Mesothelial cell of epicardium (in vitro differentiated cells): ENCODE measurements at places on chromosomes 3 and 15. TPM values are rescaled to one million over a fixed set of nuclear protein-coding genes. Genes with fewer than 3 reads are reported as not detected.

Gene CCK
- not detected in 3 replicates for total RNA-seq

- no peaks in the 10 kb centered on the region for H3K36me3 ChIP-seq
- DNase-seq, result no peak
- no peaks in the 10 kb centered on the region for H3K4me1 ChIP-seq
- H3K4me3 ChIP-seq, result no peak overlapping the region
Measured at GRCh38 chr3:82384181-82384580, 622.7 kb upstream of the GBE1 start.

GRCh38 chr3:194246709-194247349, 104.3 kb downstream of the CPN2 start:
- H3K4me3 ChIP-seq, result no peak overlapping the region
- DNase-seq, result no peak
- H3K4me1 ChIP-seq, result peaks cover 43% of the 10 kb centered on the region
- H3K27ac ChIP-seq, result peak overlapping the region; percentile 47
- H3K36me3 ChIP-seq, result no peaks in the 10 kb centered on the region
- no peaks in the 10 kb centered on the region for H3K27me3 ChIP-seq

DNA sequence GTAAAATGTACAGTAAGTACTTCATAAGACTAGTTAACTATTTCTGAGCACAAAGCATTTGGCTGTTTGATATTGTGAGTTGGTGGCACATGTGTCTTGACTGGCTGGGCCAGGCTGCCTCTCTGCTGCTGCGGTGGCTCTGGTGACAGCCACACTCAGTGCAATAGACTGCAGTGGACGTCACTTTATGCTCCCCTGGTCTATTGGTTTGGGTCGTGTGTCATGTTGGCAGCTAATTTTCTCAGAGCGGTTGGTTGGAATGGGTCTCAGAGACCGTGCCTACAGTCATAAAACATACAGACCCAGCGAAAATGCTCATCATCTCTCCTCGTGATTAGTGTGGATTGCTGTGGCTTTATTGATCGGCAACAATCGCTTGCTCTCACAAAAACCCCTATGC, 71.3 kb downstream of the SV2B start:
- DNase-seq, result no peak
- H3K4me3 ChIP-seq, result no peak overlapping the region
- H3K27me3 ChIP-seq, result peaks cover 19% of the 10 kb centered on the region
- H3K36me3 ChIP-seq, result no peaks in the 10 kb centered on the region

DNA sequence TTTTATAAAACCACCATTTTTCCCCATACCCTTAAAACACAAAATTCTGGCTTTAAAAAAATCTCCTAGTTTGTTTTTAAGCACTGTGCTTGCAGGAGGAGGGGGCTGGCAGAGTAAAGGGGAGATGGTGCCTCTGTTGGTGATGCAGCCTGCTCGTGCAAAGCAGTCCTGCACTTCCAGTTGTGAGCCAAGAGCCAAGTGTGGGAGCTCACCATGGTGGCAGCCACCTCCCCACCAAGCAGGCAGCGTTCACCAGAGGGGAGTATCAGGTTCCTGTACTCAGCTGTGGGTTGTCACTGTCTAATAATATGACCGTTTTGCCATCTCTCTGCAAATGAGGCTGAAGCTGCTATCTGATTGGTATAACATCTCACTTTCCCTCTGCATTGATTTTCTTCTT, 164.8 kb downstream of the SYNPR start:
- no peak overlapping the region for H3K27ac ChIP-seq
- H3K36me3 ChIP-seq, result no peaks in the 10 kb centered on the region
- peaks cover 56% of the 10 kb centered on the region for H3K27me3 ChIP-seq
- H3K4me3 ChIP-seq, result no peak overlapping the region
- H3K4me1 ChIP-seq, result no peaks in the 10 kb centered on the region

- no peaks in the 10 kb centered on the region for H3K27me3 ChIP-seq
- H3K4me3 ChIP-seq, result peak overlapping the region; percentile 38
- DNase-seq, result no peak
- H3K36me3 ChIP-seq, result peaks cover 13% of the 10 kb centered on the region
- peaks cover 12% of the 10 kb centered on the region for H3K4me1 ChIP-seq
Measured at GRCh38 chr15:90231028-90232017, 2.4 kb downstream of the CIB1 start.

- no peak overlapping the region for H3K4me3 ChIP-seq
- DNase-seq, result no peak
- H3K4me1 ChIP-seq, result peaks cover 10% of the 10 kb centered on the region
- no peak overlapping the region for H3K27ac ChIP-seq
- peaks cover 6% of the 10 kb centered on the region for H3K27me3 ChIP-seq
- H3K36me3 ChIP-seq, result no peaks in the 10 kb centered on the region
Measured at GRCh38 chr3:150843241-150843640, 62.0 kb downstream of the MINDY4B start.

DNA sequence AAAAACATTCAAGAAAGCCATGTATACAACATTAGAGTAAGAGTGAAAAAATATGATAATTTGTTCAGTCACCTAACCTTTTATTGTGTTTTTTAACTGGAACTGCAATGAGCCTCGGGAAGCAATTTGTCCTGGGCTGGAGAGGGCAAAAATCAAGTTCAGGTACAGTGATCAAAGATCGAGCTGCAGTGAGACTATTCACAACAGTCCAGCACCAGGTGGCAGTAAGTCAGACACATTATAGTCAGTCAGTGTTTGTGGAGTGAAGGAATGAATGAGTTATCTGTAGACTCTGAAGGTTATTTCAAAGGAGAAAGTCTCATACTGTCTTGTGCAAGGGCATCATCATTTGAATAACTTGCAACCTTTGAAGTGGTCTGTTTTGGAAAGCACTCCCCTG, 116.6 kb downstream of the CHDH start:
- H3K36me3 ChIP-seq, result no peaks in the 10 kb centered on the region
- H3K27me3 ChIP-seq, result peaks cover 17% of the 10 kb centered on the region
- H3K27ac ChIP-seq, result no peak overlapping the region
- no peak overlapping the region for H3K4me3 ChIP-seq
- H3K4me1 ChIP-seq, result peaks cover 16% of the 10 kb centered on the region
- no peak for DNase-seq

DNA sequence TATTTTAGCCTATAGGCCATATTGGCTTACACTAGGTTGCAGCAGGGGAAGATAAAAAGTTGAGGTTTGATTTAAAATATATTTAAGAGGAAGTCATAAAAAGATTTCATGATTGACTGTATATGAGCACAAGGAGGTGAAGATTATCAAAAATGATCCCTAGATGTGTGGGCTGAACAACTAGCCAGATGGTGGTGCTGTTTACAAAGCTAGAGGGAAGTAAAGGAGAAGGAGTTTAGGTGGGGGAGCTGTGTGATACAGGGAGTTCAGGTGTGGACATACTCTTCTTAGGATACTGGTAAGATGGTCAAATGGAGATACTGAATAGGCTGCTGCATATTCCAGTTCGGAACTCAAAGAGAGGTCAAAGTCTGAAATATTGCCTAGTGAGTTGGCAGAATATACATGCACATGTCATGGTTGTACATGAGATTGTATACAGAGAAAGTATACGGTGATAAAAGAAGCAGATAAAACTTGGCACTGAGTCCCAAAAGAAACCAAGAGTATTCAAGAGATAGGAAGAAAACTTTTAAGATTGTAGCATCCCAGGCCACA, 727.8 kb downstream of the NLGN1 start:
- peaks cover 39% of the 10 kb centered on the region for H3K4me1 ChIP-seq
- no peaks in the 10 kb centered on the region for H3K27me3 ChIP-seq
- H3K27ac ChIP-seq, result no peak overlapping the region
- no peaks in the 10 kb centered on the region for H3K36me3 ChIP-seq
